Right kidney (tissue), 9 donors: ENCODE measurements at places on chromosomes 4 and X.

- DNase-seq, result no peak
These were observed 9.3 kb downstream of the TKTL1 start for GRCh38 chrX:154304846-154305245.

DNA sequence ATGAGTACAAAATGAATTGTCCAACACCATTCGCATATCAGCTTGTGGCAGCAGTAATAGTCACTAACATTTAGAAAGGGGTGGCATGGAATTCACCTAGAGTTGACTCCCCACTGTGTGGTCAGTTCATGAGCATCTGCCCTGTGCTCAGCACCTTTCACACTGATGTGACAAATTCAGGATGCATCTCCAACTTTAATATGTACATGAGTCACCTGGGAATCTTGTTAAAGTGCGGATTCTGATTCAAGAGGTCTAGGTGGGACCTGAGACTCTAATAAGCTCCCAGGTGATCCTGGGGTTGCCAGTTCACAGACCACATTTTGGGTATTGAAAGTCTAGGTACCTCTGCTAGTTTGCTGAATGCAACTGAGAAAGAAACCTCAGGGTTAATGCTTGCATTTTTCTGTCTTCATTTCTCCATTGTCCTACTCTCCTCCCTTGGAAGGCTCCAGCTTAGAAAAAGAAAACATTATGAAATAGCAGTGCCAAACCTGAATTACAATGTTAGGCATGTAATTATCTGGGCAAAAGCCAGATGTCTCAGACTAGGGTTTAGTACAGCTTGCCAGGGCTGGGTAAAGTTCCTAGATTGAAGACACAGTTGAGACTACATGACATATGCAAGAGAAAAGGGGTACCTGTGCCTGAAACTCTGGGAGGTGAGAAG is 32.7 kb downstream of the TMSB4X start:
- no peak for DNase-seq

GRCh38 chr4:40205259-40206198 is 8.7 kb downstream of the RHOH start:
- no peak for DNase-seq

DNA sequence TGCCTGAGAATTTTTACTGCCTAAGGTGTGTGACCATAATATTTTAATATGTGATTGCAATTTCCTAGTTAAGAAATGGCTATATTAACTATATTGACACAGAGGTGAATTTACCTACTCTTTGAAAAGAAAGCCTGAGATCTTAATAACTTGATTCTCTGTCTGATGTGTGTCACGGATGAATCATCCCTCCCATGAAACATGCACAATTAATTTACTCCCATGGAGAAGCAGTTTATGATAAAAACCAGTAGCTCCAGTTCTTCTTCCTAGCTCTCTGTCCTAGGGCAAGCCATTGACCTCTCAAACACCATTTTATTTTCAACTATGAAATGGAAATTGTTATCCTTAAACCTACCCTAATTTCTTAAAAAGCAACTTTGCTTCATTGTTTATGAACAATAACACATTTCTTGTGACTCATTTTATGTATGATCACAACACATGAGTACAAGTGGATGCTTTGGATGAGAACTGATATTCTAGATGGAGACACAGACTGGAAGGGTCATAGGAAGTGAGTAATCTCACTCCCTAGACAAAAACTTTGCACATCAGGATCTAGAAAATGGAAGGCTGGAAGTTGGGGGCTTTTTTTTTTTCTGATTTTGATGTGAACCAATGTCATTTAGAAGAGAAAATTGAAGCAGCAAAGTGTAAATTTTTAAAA is 438.3 kb downstream of the GPAT3 start:
- no peak for DNase-seq

- peak; percentile 64 for DNase-seq
These were observed 25.0 kb downstream of the UTP14A start for GRCh38 chrX:129930941-129931410.

GRCh38 chr4:112082954-112083586 is 62.2 kb upstream of the FAM241A start:
- DNase-seq, result no peak

DNA sequence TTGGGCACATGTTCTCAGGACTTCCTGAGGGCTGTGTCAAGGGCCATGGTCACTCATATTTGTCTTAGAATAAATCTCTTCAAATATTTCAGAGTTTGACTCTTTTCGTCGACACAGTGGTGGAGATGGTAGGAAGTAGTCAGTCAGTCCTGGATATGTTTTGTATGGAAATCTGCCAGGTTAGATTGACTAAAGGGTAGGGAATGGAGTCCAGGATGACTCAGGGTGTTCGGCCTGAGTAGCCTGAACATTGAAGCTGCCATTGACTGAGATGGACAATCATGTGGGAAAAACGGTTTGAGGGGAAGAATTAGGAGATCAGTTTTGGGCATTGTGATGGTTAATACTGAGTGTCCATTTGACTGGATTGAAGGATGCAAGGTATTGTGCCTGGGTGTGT is 177.1 kb upstream of the CENPE start:
- DNase-seq, result no peak

DNA sequence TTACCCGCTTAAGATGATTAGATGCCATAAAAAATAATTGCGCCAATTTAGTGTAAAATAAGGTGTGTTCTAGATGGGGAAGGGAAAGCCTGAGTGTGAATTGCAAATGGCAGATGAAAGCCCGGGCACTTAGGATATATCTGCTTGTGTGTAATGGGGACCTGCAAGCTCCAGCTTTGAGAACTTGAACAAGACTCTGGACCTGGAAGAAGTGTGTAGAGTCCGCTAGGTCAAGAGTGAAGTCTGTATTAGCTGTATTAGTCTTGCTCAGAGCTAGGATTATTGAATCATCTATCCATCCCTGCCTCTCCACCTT is 4.2 kb downstream of the NEUROG2 start:
- no peak for DNase-seq

DNA sequence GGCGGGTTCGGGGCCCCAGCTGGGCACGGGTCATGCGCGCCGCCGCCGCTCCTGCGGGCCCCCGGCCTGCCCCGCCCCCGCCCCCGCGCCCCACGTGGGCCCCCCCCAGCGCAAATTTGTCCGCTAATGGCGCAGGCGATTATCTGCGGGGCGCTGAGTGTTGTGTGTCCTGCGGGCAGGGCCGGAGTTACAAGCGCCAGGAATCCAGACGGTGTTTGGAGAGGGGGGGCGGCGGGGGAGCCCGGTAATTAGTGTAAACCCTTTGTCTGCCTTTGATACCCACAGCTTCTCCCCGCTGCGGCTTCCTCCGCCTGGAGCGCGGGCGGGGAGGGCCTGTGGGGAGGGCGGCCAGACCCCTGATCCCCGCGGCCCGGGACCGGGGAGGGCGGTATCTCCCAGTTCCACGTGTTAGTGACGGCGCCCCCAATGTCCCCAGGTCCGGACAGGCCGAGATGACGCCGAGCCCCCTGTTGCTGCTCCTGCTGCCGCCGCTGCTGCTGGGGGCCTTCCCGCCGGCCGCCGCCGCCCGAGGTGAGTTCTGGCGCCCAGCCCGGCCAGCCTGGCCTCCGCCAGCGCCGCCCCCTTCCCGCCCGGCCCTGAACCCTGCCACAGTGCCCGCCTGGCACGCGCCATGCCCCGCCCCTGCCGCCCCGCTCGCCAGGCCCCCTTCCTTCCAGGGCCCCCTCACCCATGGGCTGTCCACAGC is 761 bp downstream of the FGFRL1 start:
- DNase-seq, result peak; percentile 65

- DNase-seq, result no peak
These were observed 614 bp downstream of the BEX3 start for GRCh38 chrX:103376979-103377324.

DNA sequence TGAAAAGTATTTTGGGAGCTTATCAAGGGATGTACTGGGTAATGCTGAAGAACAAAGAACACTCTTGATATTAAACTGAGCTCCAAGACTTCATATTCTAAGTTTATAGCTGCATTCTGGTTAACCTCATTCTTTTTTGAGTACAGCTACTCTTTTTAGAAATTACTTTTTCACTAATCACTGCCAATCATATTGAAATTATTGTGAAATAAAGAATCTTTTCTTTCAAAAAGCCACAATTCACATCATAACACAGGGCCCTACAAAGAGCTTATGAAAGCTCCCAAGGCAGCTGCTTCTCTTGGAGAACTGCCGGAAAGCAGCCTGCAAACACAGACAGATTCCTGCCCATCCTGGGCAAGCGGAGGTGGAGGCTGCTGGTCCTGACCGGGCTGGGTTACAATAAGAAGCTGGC is 121.4 kb downstream of the RNF150 start:
- DNase-seq, result no peak

GRCh38 chr4:40723728-40724127 is 26.0 kb upstream of the NSUN7 start:
- DNase-seq, result no peak

DNA sequence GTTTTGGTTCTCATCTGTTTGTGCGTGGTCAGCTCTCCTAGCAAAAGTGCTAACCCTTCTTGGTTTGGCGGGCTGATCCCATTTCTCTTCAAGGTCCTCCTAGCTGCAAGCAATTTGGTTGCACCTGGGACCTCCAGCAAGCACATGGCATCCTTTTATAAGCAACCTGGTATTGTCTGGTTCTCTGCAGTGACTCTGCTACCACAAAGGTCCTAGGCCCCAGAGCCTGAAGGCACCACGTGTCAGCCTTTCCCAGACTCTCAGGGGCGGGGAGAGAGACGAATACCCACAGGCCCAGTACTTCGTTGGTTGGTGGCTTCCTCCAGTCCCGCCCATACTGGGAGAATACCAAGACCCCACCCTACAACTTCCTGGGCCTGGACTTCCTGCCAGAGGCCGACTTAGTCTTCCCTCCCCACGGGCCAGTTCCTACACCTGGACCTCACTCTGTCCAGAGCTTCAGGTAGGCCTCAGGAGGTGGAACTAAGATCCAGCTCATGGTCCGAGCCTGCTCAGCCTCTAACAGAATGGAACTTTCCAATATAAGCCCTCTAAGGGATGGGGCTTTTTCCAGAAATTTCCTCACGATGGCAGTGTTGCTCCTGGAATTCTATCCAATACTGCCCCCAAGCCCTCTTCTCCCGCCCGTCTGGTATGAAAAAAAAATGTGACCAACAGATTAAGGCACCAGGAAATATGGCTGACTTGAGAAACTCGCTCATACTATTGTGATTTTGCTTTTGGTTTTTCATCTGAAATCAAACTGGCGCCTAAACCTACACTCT is 192.5 kb upstream of the STK26 start:
- peak; percentile 19 for DNase-seq

GRCh38 chrX:19727887-19728648 is 159.3 kb downstream of the SH3KBP1 start:
- DNase-seq, result no peak

DNA sequence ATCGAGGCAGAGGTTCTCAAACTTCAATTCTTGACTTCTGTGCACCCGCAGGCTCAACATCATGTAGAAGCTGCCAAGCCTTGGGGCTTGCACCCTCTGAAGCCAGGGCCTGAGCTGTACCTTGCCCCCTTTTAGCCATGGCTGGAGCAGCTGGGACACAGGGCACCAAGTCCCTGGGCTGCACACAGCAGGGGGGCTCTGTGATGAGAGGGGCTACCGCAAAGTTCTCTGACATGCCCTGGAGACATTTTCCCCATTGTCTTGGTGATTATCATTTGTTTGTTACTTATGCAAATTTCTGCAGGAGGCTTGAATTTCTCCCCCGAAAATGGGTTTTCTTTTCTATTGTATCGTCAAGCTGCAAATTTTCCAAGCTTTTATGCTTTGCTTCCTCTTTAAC is 4.9 kb upstream of the MAGEB17 start:
- DNase-seq, result no peak

DNA sequence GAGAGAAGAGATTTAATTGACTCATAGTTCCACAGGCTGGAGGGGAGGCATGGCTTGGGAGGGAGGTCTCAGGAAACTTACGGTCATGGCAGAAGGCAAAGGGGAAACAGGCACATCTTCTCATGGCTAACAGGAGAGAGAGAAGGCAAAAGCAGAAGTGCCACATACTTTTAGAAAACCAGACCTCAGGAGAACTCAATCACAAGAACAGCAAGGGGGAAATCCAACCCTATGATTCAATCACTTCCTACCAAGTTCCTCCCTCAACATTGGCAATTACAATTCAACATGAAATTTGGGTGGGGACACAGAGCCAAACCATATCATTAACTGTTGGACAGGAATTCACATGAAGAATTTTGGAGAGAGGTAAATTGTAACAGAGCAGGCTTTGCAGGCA is 485.3 kb upstream of the PITX2 start:
- no peak for DNase-seq

DNA sequence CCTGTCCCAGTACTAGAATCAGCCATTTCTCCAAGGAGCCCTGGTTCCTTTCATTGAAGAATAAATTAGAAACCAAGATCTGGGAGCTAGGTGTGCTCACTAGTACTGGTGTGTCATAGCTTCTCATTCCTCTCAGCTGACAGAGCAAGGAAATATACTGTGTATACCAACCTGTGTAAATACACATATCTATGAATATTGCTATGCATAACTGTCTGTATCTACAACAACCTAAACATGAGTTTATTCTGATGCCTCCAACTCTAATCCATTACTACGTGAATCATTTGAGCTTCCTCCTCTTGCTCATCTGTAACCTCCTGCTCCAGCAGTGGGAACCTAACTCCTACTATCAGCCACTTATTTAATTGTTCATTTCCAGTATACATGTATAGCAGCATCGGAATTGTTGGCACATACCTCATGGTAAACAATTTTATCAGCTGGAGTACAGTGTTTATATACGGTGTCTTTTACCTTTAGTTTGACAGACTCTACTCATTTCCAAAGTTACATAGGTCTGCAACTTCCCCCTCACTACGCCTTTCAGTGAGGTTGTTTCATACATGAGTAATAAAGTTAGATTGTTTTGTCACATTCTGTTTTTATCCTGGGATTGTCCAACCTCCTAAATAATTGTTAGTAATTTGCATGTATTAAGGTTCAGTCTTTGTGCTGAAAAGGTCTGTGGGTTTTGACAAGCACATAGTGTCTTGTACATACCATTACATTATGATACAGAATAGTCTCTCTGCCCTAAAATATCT is 7.1 kb upstream of the SCRG1 start:
- no peak for DNase-seq

GRCh38 chrX:64205441-64205734 is at the start of gene AMER1:
AMER1 (minus strand) TSS chrX:64205708; CDS start chrX:64193286, 12,422 bp downstream.
- no peak for DNase-seq

GRCh38 chr4:41389356-41389755 is 132.6 kb downstream of the UCHL1 start:
- no peak for DNase-seq

DNA sequence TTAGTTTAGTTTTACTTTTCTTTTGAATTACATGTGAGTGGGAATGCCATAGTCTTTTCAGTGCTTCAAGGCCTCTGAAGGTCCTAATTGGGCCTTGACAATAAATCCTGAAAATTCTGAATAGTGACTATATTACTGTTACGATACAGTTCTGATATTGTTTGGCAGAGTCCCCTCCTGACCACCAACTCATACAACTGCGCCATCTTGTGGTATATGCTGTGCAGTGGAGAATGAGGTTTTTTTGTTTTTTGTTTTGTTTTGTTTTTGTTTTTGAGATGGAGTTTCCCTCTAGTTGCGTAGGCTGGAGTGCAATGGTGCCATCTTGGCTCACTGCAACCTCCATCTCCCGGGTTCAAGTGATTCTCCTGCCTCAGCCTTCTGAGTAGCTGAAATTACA is 56.6 kb upstream of the CHRDL1 start:
- DNase-seq, result no peak
